ENCODE measurements at places on chromosomes 13 and 19.

GRCh38 chr19:55270172-55270942 is 9.6 kb downstream of the HSPBP1 start:
- DNase-seq: no peak

DNA sequence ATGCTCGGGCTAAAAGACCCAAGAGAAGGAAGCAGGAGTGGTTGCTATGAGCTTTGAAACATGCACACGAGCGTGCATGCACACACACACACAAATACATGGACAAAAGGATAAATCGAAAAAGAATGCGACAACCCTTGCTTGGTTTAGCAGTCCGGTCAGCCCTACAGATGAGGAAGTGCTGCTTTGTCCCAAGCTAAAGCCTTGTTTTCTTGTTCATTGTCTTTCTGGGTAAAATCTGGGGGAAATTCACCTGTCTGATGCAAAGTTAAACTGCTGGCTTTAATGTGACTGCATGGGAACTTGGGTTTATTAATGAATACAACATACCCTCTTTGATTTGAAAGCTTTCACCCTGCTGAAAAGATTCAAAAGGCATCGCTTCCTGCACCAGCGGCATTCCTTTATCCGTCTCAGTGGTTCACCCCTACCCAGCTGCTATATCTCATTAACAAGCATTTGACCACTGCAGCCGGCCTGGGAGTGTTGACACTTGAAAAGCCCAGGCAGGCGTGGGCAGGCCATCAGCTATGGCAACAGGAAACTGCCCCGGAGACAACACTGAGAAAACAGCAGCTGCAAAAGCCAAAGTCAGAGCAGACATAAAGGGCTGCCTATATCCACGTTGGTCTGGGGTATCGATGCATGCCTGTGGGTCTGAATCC is 301.7 kb downstream of the NDFIP2 start:
- no peak for DNase-seq

- DNase-seq: no peak
These were observed 14.9 kb upstream of the IGLON5 start for GRCh38 chr19:51296336-51297093.

DNA sequence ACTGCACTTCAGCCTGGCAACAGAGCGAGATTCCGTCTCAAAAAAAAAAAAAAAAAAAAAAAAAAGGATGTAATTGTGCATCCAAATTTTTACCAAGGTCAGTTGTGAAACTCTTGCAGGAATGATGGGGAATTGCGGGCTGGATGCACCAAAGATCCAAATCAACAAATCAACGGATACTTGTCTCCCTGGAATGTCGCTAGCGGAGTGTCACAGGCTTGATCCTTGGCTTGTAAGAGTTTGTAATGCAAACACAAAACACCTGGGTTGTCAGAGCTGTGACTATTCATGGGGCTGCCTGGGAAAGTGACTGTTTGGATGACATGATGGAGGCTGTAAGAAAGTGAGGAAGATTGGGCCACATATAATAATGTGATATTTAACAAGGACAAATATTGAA is 4.2 kb downstream of the KANK3 start:
- DNase-seq: no peak

- DNase-seq: peak; percentile 49
These were observed 5.6 kb downstream of the UHRF1 start for GRCh38 chr19:4914736-4915501.

DNA sequence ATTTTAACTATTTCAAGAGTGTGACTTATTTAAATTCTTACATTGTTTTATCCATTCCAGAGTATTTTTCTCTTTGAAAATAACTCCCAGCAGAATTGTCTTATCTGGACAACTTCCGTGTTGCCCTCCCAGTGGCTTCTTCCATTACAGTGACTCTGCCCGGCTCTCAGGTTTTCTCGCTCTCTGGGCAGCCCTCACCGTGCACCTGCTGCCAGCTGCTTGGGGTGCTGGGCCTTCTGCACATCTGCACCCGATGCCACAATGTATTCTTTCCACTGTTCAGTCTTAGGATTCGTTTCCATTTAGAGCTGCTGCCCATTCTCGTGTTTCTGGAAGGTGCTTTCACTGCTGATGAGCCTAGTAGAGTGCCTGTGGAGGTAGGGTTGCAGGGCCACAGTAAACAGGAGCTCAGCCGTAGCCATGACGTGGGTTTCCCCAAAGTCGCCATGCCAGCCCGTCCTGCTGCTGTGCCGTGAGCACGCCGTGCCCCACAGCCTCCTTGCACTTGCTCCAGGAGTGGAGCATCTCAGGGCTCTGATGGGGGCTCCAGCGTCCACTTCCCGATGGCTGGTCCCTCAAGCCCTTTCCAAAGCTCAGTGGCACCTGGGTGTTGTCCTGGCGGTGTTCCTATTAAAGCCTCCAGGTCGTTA is 46.1 kb upstream of the DCUN1D2 start:
- no peak for DNase-seq

GRCh38 chr19:2343289-2343982 is 15.0 kb downstream of the SPPL2B start:
- no peak for DNase-seq

GRCh38 chr13:48559638-48560320 is 26.9 kb upstream of the RCBTB2 start:
- no peak for DNase-seq

- no peak for DNase-seq
These were observed 40.9 kb upstream of the UFM1 start for GRCh38 chr13:38308736-38309135.

GRCh38 chr19:1281569-1282287 is 3.9 kb upstream of the EFNA2 start:
- no peak for DNase-seq

DNA sequence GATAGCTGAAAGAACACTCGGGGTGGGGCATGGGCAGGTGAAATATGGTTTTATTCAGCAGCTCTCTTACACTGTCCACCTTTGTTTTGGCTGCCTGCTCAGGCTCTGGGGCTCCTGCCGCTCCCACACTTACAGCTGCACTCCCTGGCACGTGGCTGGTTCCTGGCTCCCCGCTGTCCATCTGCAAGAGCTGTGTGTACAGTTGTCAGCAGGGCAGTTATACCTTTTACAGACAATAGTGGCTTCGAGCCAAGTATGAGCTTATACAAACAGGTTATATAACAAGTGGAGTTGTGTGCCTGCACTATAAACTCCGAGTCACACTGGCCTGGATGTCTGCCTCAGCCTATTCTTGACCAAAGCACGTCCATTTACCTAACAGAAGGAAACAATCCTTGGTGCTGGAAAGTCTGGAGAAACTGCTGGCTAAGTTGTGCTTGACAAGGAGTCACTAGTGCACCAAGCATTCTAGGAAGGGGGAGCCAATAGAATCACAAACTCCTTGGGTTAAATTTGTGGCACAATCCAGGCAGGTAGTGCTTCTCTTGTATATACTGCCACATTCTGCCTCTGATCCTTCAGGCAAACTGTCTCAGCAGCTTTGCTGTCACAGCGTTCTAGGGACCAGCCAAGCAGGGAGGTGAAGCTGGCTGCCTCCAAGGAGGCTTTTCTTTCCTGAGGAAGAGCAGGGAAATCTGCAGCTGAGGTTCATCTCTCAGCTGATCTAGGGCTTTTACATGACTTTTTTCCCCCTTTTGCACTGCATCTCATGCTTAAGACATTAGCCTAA is 68.2 kb downstream of the NHLRC3 start:
- no peak for DNase-seq

GRCh38 chr19:54191811-54192453 is 824 bp downstream of the TSEN34 start:
- no peak for DNase-seq

DNA sequence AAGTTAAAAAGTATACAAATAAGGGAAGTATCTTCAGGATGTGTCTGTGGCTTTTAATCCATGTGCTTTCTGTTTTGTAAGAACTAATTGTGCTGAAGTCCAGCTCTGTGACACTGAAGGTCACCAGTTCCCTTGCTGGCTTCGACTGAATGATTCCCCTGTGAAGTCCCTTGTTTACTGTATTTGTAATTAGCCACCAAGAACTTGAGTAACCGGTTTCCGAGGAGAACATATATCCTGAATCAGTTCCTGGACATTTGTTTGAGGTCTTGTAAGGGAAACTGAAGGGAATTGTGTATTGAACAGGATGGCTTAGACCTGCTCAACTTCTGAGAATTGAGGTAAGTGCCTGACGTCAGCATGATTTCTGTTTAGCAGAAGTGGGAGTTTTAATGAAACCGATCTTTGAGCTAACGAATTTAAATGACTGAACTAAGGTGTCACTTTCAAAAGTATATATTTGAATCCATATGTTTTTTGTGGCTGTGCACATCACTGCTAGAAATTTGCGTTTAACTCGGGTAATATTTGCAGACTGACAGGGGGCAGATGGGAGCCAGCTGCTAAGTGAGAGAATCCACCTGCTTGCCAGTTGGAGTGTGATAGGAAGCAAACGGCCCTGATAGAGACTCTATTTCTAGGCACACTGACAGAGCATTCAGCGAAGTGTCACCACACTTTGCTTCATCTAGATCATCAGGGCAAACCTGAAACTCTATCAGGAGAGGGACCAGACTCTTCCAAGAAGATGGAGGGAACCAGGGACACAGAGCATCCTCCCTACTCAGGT is 530.0 kb downstream of the RFC3 start:
- DNase-seq: peak; percentile 82

DNA sequence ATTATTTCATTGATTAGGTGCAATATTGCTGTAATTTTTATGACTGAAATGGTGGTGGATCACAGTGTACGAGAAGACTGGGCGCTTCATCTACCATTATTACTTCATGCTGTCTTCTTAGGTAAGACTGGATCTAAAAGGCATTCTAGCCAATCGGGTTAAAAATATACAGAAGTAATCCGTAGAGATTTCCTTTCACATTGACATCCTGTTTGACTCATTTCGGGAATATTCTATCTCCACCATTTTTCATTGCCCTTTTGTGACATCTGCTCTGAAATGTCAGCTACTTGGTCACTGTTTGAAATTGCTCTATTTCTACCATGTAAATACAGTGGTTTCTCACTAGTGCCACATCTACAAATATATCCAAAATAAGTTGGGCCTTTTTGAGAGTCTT is 90.2 kb downstream of the ZAR1L start:
- DNase-seq: no peak

DNA sequence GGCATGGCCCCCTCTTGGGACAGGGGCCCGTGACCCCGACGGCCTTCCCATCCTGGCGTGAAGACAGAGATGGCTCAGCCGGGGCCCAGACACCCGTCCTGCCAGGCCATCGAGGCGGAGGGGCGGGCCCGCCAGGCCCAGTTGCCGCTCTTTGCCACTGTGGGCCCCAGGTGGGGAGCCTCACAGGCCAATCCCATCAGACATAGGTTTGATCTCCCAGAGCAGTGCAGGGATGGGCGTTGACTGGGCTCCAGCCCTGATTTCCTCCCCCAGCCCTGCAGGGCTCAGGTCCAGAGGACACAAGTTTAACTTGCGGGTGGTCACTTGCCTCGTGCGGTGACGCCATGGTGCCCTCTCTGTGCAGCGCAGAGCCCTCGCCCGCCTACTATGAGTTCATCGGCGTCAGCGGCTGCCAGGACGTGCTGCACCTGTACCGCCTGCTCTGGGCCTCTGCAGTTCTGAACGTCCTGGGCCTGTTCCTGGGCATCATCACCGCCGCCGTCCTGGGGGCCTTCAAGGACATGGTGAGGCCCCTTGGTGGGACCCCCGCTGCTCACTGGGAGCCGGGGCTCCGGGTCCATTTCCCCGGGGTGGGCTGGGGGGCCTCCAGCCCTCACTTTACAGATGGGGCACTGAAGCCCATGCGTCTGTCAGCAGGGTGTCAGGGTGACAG is 42.4 kb downstream of the TMEM255B start:
- DNase-seq: no peak

DNA sequence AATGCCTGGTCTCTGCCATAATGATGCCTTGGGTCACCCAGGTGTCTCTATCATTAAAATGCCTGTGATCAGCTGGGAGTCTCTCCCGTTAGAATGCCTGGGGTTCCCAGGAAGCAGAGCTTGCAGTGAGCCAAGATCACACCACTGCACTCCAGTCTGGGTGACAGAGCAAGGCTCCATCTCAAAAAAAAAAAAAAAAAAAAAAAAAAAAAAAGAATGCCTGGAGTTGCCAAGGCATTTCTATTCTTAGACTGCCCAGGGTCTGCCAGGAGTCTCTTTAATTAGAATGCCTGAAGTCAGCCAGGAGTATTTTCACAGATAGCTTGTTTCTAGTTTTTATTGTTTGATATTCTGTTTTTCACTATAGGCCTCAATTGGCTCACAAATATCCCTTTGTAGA is 1552.5 kb downstream of the UQCRFS1 start:
- peak; percentile 2 for DNase-seq

GRCh38 chr19:58107778-58108545 is 9.9 kb upstream of the ZSCAN18 start:
- no peak for DNase-seq

DNA sequence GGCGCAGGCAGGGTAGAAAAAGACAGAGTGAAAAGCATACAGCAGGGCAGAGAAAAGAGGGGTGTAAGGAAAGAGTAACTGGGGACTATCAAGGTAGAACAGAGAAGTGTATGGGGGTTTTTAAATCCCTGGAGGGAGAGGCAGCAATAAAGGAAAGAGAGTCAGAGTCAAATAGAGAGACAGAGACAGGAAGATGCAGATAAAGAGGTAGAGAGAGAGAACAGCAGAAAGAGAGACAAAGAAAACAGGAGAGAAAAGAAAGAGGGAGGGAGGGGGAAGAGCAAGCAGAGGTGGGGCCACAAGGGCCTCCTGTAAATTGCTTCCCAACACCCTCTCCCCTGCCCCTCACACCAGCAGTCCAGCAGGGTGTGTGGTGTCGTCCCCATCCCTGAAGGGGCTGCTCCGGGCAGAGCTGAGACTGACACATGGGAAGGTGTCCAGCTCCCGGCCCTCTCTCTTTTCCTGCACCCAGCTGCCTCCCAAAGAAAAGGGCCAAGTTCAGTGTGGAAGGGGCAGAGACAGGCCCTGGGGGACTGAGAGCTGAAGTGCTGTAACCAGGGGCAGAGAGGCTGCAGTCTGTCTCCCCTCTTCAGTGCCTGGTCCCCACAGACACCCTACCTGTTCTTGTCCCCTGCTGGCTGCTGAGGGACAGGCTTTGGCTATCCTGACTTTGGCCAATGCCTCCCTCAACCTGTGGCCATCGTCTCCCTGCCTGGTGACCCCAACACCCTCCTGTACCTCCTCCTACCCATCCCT is 17.4 kb upstream of the POU2F2 start:
- DNase-seq: no peak

- DNase-seq: no peak
These were observed 3.6 kb upstream of the A1BG start for GRCh38 chr19:58356766-58357480.

- no peak for DNase-seq
These were observed 52.7 kb upstream of the MCF2L start for GRCh38 chr13:112916296-112916695.

DNA sequence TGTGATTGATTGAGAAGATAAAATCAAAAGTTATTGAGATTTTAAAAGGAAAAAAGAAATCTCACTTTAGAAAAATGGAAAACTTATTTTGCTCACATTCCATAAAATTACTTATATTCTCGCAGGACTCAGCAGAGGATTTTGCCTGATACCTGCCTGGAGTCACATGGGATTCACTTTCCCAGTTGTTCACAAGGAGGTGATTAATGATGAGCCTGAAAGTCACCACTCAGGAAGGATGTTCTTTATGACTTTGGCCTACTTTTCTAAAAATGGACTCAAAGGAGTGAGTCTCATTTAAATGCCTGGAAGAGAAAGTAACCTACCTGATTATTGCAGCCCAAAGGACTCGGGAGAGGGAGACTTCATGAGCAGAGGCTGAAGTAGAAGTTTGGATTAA is 34.5 kb upstream of the FAM216B start:
- no peak for DNase-seq

GRCh38 chr19:5051619-5052018 is 82.7 kb downstream of the KDM4B start:
- no peak for DNase-seq

All from mucosa of gallbladder (tissue), 1 donor.